Stimulated activated CD4-positive, alpha-beta T cell treated with anti-CD3 and anti-CD28 coated beads, Interleukin-4, amount 100 ng/mL, for 4 hours (primary cell): ENCODE measurements at places on chromosomes 13 and 19.

GRCh38 chr19:32453736-32454135, 48.2 kb downstream of the DPY19L3 start:
- DNase-seq: no peak

DNA sequence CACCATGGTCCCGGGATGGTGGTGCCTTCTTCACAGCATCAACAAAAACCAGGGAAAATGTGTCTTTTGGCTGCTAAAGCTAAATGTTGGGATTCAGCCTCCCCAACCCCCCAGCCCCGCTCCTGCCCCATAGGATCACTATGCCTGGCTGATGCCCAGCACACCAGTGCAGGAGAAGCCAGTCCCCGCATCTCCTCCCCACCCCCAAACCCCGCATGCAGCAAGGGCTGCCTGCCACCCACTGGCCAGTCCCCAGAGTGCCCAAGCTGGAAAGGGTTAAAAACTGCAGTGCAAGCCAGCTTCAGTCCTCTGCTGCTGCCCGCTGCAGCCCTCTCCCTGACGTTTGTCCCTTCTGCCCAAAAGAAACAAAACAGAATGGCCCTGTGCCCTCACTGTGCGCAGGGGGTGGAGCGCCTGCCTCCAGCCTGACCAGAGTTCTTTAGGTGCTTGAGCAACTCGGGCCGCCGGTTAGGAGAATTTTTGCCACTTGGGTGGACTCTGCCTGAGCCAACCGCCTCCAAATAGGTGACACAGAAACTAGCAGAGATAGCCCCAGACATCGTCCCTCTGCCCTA, 3.7 kb downstream of the CALM3 start:
- DNase-seq: no peak

DNA sequence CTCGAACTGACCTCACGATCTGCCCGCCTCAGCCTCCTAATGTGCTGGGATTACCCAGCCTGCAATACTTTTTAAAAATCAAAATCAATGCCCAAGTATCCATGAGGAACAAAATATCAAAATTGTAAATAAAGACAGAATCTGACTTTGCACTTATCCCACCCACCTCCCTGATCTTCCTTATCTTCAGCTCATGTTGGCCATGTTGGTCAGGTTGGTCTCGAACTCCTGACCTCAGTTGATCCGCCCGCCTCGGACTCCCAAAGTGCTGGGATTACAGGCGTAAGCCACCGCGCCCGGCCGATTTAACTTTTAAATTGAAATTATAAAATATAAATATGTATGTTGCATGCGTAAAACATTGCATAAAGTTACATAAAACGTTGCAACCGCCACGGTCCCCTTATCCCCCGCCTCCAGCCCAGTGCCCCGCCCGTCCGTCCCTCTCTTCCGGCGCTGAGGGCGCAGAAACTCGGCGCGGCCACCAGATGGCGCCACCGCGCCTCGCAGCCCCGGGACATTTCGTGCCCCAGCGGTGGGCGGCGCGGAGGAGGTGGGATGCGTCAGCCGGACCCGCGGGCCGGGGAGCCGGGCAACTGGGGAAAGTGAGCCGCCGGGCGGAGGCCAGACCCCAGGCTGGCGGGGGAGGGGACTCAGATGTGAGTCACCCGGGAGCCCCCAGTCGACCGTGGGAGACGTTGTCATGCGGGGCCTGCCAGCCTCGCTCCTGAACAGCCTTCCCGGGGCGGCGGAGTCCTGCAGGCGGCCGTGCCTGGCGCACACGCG, 1.5 kb upstream of the GADD45B start:
- DNase-seq: peak; percentile 94

DNA sequence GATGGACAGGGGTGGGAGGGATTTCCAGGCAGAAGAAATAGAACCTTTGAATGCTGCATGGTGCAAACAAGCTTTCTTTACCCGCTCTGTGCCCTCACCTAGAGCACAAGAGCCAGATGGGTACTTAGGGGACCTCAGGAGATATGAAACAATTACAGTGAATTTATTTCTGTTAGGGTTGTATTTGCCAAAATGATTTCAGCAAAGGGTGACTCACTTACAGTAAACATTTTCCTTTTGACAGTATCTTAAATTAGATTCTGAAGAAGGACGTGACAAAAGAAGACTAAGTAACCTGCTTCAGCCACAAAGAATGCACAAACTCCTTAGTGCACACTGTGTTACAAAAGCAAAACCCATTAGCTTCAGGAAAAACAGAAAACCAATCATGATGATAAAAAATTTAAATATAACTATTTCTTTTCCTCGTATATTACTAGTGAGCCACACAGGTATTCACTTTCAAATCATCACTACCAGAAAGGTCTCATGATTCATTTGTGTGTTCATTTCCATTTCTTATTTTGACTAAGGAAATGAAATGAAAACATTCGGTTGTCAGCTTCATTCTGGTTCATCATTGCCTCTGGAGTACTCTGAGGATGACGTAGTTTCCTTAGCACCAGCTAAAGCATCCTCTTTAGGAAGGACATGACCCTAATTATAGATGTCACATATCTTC, 158.8 kb downstream of the NHLRC3 start:
- no peak for DNase-seq

DNA sequence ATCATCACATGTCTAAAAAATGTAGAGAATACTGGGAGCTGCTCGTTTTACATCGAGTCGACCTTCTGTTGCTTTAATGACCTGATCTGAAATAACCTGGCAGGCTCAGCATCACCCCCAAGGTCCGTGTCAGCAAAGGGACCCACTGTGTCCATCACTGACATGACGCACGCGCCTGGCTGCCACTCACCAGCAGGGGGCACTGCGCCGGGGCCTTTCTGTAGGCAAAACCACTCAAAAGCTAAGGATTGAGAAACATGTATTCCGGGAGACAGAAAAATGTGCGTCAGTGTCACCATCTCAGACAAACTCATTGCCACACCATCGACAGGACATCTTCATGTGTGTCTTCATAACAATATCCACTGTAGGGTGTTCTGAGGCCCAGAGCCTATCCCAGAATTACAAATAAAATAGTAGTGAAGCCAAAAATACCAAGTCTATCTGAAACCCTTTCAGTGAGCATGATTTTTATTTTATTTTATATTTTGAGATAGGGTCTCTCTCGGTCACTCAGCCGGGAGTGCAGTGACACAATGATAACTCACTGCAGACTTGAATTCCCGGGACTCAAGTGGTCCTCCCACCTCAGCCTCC, 130.3 kb upstream of the LSM14A start:
- peak; percentile 72 for DNase-seq

DNA sequence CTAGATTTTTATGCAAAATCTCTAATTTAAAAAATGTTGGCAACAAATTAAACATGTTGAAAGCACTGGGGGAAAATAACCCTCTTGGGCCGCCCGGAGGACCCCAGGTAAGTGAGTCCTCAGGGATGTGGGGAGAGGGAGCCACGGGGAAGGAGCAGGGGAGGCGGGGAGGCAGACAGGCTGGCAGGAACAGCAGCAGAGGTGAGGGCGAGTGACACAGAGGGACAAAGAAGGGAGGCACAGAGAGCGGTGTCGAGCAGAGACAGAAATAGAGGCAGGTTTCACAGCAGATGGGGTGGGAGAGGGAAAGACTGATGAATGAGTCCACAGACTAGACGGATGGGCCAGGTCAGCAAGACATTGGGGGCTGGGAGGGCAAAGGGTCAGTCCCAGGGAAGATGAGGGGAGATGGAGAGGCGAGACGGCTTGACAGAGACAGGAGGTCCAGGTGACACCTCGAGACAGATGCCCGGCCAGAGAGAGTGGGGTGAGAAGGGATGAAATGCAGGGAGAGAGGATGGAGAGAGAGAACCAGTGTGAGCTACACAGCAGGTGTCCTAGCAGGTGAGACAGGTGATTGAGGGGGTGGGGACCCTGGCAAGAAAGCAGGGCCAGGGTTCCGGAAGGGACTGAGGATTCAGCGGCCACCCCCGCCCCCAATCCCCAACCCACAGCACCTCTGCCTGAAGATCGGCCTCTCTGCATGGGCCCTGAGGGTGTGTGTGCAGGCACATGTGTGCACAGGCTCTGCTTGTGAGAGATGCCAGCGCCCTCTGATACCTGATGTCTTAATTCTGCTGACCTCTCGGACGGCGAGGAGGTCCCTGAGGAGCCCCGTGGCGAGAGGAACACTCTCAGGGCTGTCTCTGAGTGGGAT, 3.8 kb downstream of the LRRC4B start:
- no peak for DNase-seq

GRCh38 chr19:39410831-39411080, 1.7 kb upstream of the PLEKHG2 start:
- no peak for DNase-seq

GRCh38 chr19:35750167-35750566, 1.8 kb downstream of the LIN37 start:
- no peak for DNase-seq

- DNase-seq: no peak
Observed at GRCh38 chr13:39254601-39255000, 216.3 kb downstream of the NHLRC3 start.

GRCh38 chr19:33175886-33176669, 18.1 kb upstream of the LRP3 start:
- DNase-seq: no peak

DNA sequence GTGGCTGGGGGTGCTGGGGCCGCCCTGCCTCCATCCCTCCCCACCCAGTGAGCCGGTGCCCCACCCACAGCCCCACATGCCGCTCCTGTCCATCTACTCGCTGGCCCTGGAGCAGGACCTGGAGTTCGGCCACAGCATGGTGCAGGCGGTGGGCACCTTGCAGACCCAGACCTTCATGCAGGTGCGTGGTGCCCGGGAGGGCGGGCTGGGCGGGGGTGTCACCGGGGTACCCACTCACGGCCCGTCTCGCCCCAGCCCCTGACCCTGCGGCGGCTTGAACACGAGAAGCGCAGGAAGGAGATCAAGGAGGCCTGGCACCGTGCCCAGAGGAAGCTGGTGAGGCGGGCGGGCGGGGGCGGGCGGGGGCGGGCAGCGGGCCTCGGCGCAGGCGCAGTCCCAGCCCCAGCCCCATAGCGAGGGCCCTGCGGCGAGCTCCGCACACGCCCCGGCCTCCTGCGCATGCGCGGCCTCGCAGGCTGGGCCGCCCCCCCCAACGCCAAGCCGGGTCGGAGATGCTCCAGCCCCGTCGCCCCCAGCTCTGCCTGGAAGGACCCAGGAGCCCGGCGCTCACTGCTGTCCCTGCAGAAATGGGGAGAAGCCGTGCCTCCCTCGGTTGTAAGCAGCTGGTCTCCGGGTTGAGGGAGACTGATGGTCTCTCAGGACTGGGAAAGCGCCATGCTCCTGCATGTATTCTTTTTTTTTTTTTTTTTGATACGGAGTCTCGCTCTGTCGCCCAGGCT, 7.7 kb downstream of the ARHGAP45 start:
- peak; percentile 88 for DNase-seq

DNA sequence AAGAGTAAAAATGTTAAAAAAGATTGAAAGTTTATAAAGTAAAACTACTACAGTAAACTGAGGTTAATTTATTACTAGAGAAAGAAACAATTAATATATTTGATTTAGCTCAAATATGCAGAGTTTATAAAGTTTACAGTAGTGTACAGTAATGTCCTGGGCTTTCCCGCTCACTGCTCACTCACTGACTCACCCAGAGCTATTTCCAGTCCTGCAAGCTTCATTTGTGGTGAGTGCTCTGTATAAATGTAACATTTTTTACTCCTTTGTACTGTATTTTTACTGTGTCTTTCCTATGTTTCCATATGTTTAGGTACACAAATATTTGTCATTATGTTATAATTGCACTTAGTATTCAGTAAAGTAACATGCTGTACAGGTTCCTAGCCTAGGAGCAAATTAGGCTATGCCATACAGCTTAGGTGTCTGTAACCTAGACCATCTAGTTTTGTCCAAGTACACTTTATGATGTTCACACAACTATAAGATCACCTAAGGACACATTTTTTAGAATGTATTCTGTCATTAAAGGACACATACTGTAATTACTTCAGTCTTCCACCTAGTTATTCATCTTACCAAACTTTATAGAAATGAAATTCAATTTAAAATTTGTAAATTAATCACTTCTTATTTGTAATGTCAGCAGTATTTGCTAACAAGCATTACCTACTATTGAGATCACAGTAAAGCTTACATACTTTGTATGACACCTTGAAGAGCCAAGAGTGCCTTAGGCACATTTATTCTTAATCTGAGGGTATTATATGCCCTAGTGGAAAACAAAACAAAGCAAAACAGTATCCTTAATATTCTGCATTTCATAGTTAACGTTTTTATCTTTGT, 683.4 kb downstream of the PCDH9 start:
- DNase-seq: no peak

GRCh38 chr13:51822106-51822815, 18.3 kb upstream of the DHRS12 start:
- DNase-seq: no peak

DNA sequence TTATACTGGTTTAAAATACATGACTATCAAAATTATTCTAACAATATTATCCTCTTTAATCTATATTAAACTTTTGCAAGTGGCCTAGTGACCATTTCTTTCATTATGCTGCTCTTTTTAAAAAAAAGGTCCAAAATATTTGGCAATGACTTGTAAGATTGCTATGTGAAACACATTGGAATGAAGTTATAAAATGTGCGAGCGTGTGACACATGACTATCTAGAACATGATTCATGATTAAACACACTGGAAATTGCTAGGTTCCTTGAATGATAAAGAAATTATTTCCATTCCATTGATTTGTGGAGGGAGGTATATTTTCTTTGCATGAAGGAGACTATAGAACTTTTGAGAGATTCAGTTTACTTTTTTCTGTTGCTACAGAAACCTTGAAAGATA, 739.1 kb downstream of the DIAPH3 start:
- no peak for DNase-seq

- no peak for DNase-seq
Observed at GRCh38 chr13:31951215-31951678, 80.3 kb upstream of the FRY start.

DNA sequence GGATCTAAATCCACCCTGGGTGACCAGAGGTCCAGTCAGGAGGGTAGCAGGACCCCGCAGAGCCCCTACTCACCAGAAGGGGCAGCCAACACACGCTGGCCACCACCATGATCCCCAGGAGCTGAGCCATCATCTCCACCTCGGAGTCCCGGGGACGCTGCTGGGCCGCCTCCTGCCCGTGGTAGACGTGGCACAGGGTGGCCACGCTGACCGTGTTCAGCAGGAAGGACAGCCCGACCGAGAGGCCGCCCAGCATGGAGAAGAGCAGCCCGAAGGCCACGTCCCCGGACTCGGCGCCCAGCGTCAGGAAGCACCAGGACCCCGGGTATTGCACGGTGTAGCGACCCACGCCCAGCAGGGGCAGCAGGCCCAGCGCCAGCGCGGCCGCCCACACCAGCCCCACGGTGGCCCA, 6.9 kb downstream of the TBXA2R start:
- DNase-seq: no peak
